LNCaP clone FGC (cell line): ENCODE measurements at places on chromosomes 2 and 18.

DNA sequence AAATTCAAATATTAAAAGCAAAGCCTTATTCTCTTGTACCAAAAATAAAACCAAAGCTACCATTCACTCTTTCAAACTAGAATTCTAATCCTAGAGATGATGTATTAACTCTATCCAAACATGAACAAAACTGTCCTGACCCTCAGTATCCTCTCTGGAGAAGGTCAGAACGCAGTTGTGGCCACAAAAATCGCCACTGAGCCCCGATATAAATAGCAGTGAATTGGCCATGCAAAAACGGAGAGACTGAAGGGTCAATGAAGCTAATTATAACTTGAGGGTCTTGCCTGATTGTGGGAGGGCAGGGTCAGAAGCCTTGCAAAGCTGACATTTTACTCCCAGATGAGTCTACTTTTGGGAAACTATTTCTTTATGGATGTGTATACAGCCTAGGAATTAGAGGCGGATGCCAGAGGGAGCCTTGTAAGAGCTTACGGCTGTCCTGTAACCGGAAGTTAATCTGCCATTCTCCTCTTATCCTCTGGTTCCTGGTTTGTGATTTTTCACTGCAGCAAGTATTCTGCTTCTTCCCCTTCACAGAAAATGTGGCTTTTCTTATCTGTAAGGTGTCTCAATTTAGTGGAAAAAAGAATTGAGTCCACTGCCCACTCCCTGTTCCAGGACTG lies 28.1 kb downstream of the CAVIN2 start:
- DNase-seq: no peak

DNA sequence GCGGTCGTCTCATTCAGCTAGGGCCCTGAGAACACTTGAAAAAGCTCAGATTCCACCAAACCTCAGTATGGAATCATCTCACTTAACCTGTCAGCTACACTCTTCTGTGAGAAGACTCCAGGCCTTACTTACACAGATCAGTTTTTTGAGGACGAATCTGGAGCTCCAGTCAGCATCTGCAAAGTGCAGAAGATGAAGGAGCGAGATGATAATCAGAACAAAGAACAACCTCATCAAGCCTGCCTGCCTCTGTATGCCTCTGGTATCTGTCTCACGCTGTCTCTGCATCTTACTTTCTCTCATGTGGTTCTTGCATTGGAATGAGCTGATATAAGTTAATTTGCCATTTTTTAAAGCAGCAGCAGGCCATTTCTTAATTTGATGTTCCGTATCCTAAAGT lies 444.1 kb upstream of the LRATD1 start:
- DNase-seq: no peak

DNA sequence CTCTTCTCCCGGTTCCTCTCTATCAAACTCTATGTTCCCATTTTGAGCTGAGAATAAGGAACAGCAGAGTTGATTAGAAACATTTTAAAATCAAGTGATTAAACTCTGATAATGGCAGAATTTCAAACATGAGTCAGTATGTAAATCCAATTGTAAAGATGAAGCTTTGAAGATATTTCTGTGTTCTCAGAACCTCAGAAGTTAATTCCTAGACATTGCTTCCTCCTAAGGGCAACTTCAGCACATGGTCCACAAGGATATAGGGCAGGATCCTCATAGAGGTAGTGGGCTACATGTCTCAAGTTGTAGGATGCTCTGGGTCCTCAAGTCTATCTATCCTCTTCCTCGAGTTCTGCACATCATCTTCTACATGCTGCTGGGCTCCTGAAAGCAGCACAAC lies 46.3 kb downstream of the QPCT start:
- DNase-seq: no peak

- no peak for DNase-seq
Observed at GRCh38 chr18:3218819-3219218, 949 bp downstream of the MYOM1 start.

- DNase-seq: no peak
Observed at GRCh38 chr2:205629091-205629776, 53.1 kb upstream of the NRP2 start.

DNA sequence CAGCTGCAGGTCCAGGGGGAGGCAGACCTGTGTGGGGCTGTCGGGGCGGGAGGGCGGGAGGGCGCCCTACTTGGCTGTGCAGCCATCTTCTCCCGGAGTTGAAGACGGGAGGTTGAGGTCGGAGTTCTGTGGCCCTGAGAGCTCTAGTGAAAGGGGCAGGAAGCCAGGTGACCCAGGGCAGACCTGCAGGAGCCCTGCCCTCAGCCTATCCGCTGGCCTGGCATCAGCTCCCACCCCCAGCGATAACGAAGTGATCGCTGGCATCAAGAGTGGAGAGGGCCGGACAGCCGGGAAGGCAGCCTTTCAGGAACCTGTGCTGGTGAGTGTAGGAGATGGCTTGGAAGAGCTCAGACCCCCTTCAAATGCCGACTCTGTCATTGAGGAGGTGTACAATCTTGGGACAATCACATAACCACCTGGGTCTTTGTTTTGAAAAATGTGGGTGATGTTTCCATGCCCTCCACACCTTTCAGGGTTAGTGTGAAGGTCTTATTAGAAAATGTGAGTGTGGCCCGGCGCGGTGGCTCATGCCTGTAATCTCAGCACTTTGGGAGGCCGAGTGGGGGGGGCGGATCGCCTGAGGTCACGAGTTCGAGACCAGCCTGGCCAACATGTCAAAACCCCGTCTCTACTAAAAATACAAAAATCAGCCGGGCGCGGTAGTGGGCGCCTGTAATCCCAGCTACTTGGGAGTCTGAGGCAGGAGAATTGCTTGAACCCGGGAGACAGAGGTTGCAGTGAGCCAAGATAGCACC lies 1.3 kb downstream of the ARHGEF4 start:
- DNase-seq: no peak

- DNase-seq: no peak
Observed at GRCh38 chr2:199460101-199460671, 2.4 kb upstream of the SATB2 start.

DNA sequence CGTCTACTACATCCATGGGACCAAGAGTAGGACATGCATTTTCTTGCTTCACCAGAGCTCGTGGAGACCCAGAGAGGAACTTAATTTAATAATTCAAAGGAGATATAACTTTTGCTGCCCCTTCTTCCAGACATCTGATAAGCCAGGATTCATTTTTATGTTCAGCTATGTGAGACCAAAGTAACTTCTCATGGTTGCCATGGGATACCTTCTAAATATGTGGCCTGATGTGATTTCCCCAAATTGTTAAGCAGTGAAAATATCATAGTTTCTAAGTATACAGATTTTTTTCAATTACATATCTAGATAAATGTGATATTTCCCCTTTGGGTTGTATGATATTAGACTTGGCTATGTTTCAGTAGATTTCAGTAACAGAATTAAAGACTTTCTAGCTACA lies 185.5 kb upstream of the FN1 start:
- no peak for DNase-seq

GRCh38 chr2:200614249-200614648 lies 28.4 kb downstream of the AOX1 start:
- no peak for DNase-seq

DNA sequence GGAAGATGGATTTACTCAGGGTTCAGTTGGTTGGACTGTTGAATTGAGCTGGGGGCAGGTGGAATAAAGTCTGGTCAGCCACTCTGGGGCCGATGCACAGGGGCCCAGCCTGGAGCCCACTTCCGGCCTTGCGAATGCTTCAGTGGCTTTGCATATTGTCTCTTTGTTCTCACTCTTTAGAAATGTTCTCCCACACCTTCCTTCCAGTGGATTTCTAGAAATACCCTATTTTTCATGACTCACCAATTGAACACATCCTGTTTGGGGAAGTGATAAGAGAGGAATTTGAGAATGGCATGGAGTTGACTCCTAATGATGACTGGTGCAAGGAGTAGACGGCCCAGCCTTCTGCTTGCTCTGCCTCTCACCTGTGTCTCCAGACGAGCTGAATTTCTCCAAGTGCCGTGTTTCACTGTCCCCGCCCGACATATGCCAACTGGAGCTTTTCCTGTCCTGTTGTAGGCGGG lies 28.1 kb downstream of the ASAP2 start:
- no peak for DNase-seq

DNA sequence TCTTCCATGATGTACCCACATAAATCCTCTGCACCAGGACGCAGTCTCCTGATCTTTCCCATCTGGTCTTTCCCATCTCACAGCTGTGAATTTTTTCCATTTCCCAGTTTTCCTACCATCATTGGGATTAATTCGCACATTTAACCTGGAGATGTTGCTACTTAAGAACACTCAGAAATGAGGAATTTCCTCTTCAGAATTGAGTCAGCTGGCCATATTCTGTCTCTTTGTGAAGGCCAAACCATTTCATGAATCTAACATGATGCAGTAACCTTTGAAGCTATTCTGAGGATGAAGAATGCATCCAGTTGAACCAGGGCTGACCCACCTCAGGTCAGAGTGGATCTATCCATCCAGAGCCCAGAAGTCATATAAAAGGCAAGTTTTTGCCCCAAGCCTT lies 326.8 kb downstream of the SETBP1 start:
- no peak for DNase-seq

- DNase-seq: no peak
Observed at GRCh38 chr2:182522972-182523473, 96.2 kb upstream of the PDE1A start.

- no peak for DNase-seq
Observed at GRCh38 chr18:52451851-52452250, 111.9 kb downstream of the DCC start.

DNA sequence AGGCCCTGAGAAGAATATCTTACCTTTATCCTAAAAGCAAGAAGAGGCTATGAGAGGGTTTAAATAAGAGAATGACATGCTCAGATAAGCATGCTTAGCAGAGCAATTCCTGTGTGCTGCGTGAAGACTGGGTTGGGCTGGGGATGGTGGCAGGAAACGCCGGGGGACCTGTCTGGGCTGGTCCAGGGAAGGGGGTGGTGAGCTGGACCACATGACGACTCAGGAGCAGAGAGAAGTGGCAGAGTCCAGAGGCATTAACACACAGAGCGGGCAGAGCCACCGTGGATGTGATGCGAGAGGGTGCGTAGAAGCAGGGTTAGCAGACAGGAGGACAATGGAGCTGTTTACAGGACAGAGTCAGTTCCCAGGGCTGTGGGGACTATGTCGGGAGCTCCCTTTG lies 84.5 kb downstream of the ZBTB7C start:
- DNase-seq: no peak

DNA sequence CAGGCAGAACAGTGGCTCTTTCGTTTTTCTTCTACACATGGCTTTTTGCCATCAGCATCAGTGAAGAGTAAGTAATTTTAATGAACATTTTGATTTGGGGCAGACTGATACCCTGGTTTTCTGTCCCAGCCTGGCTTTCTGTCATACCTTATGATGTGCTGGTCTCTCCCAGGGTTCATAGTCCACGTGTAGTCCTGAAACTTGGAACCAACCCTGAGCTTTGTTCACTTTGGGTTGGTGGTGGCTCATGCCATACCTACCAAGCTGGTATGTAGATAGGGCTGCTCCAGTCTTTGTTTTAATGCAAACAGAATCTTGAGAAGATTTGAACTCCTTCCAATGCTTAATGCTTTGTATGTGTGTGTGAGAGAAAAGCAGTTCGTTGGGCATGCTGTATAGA lies 4.9 kb downstream of the COPS7B start:
- DNase-seq: no peak

DNA sequence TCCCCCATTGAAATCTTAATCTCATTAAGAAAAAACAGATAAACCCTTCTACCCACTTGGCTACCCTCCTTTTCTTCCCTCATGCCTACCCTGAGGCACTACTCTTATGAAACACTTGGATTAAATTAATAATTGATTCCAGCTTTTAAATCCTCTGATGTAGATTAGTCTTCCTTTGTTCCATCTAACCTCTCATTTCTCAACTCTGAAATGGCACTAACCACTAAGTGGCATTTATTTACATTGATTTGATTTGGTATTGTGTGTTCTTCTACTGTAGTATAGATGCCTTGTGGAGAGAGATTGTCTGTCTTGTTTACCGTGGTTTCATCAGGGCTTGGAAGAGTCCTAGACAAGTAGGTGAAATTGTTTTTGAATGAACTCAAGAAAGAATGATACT lies 26.7 kb downstream of the ITGA4 start:
- DNase-seq: no peak

- DNase-seq: peak; percentile 74
Observed at GRCh38 chr2:100902817-100903405, 83.0 kb downstream of the NPAS2 start.
